SK-N-SH (cell line): ENCODE measurements at places on chromosomes 11 and 22. TPM values are rescaled to one million over a fixed set of nuclear protein-coding genes. Genes with fewer than 3 reads are reported as not detected.
A peak's percentile ranks its signal among the peaks of the same experiment; 100 is the strongest.

RNF141 gene
- 6.9 and 10.3 TPM in 2 replicates for polyA plus RNA-seq

TMEM25 gene
- 30.0 and 31.0 TPM in 2 replicates for polyA plus RNA-seq

GRCh38 chr11:609341-609811 lies 6.4 kb downstream of the IRF7 start:
- peaks cover 37% of the 10 kb centered on the region for H3K36me3 ChIP-seq
- 0 out of 2 replicates have a peak, but pooled peaks cover 4% of the 10 kb centered on the region for H3K4me1 ChIP-seq
- no peak for DNase-seq
- H3K4me3 ChIP-seq = no peak overlapping the region
- no peaks in the 10 kb centered on the region for H3K27me3 ChIP-seq
- no peak overlapping the region for H3K27ac ChIP-seq

CREB3L1 gene
- 5.6 and 14.0 TPM in 2 replicates for polyA plus RNA-seq

- H3K27ac ChIP-seq = no peak overlapping the region
- peak; percentile 56 for DNase-seq
- H3K27me3 ChIP-seq = peaks cover 4% of the 10 kb centered on the region; the same call in 1 of the 2 replicates
Observed at GRCh38 chr11:132941024-132941646, 591.2 kb downstream of the OPCML start.
